ENCODE measurements at places on chromosomes 1 and 21.

DNA sequence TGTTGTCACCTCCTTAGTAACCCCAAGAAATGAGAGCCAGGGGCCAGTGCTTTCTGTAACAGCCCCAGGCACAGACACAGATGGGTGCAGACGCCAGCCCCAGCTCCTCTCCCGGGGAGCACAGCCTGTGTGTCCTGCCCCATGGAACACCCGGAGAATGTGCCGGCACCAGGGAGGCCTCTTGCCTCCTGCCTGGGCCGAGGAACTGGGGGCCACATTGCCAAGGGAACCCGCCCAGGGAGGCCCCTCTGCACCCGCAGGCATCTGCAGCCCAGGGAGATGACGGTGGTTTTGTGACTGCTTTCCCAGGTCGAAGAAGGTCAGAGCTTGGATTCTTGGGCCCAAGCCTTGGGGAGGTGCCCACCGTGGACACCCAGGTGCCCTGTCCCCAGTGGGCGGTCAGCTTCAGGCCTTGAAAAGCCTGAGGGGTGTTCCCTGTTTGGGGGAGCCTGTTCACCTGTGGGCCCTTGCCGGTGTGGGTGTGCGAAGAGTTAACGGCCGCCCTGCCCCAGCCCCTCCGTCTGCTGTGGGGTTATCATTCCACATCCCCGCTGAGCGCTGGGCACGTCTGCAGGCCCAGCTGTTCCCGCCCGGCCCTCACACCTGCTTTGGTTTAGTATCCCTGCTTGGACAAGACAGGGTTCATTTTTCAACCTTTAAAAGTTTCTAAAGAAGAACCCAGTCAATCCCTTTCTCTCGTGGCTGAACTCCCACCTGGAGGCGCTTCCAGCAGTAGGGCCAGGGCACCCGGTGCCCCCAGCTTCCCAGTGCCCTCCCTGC lies 62.5 kb downstream of the MORN1 start:
- DNase-seq = no peak

- no peak for DNase-seq
These were observed 9.0 kb downstream of the ARHGEF16 start for GRCh38 chr1:3463408-3463863.

- DNase-seq = no peak
These were observed 1.6 kb downstream of the DDI2 start for GRCh38 chr1:15618655-15619525.

DNA sequence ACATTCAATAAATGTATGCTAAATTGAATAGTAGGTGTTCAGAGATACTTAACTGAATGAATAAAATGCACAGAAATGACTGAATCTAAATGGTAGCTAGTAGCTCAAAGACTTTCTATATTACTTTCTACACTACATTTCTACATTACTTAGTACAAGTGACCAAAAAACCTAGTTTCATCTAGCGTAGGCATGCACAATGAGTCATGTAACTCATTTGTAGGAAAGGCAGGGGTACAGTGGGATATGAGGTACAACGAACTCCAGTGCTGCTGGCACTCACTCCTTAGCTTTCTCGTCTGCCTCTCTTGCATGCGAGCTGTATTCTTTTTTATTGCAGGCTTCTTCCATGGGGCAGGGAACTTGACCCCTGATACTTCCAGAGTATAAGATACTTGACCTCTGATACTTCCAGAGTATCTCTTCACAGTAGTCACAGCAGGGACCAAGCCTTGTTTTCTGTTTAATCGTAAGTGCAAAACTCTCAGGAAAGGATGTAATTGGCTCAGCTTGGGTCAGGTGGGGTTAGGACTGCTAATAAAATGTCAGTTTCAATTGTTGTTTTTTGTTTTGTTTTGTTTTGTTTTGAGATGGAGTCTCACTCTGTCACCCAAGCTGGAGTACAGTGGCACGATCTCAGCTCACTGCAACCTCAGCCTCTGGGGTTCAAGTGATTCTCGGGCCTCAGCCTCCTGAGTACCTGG lies 4.9 kb upstream of the ATP2B4 start:
- DNase-seq = no peak

DNA sequence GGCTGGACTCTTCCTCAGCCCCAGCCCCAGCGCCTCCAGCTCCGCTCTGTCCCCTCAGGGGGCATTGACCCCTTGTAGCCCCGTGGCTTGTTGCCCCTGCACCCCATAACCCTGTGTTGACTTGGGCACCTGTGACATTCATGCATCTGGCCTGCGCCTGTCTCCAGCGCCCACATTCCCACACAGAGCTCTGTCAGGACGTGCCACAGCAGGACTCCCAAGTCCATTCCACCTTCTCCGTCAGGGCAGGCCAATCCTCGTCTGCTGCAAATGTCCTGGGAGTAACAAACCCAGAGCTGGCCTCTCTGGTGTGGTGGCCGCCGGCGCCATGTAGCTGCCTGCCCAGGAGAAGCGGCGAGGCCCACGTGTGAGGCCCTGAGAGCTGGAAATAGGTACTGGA lies 60.6 kb downstream of the AGPAT3 start:
- DNase-seq = no peak

- no peak for DNase-seq
These were observed 74.5 kb downstream of the NID1 start for GRCh38 chr1:235990330-235990795.

DNA sequence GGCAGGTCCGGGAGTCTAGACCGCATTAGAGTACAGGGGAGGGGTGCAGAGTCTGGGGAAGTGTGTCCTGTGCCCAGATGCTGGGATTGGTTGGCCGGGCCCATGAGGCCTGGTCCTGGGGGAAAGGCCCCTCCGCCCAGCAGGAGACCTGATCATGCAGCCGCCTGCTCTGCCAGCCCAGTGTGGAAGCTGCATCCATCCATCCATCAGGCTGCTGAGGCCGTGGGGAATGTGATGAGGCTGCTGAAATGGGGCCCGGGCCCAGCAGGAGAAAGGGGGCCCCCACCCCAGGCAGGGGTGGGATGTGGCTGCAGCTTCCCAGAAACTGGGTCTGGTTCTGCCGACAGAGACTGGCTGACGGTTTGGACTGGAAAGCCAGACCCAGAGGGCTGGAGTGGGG lies 37.2 kb downstream of the EPHA2 start:
- no peak for DNase-seq

- DNase-seq = no peak
These were observed 47.9 kb upstream of the PRKACB start for GRCh38 chr1:84096176-84096575.

DNA sequence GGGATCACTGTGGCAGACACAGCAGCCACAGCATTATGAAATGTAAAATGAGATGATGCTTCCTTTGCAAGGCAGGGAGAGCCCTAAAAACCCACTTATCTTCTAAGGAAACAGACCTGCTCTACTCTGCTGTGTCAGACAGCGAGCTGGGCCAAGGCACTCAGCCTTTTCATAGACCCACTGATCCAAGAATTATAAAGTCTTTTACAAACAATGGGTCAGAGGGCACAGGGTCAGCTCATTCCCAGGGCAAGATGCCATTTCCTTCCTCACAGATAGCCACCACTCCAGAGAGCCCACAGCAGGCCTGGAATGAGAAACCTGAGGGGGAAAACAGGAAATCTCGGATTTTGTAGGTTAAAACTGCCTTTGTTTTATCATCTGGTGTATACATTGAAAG lies 42.9 kb downstream of the CASQ2 start:
- no peak for DNase-seq

- no peak for DNase-seq
These were observed 8.0 kb downstream of the PDXK start for GRCh38 chr21:43726686-43727518.

DNA sequence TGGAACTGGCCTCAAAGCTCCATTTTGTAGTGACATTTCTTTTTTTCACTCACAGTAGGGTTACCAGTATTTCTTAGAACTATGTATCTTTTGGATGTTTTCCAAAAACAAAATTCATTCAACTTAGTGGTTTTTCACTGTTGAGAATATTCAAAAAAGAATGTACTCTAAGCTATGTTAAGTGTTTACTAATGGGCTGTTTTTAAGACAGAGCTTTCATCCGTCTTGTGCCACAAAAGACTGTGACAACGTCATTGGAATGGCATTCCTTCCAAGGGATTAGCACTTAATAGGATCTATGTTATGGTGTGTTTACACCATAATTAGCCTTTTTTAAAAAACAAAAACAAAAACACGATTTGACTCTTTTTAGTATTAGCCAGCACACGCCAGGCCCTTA lies 66.8 kb downstream of the TTC3 start:
- no peak for DNase-seq

- no peak for DNase-seq
These were observed 29.3 kb downstream of the RRP1 start for GRCh38 chr21:43818685-43819084.

GRCh38 chr1:6948861-6949260 lies 163.6 kb downstream of the CAMTA1 start:
- DNase-seq = no peak

DNA sequence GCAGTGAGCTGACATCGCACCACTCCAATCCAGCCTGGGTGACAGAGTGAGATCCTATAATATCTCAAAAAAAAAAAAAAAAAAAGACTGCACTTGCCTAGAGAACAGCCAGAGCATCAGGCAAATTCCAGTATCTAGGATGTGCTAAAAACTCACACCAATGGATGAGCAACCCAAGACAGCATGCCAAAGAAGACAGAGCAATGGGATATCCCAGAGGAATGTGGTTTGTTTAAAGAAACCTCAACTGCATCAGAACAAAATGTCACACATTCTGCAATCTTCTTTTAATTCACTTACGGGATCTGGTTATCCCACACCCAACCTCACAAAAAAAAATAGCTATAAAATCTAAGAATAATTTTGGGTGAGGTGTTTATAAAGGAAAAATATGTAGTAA lies 7.3 kb downstream of the KCNH1 start:
- no peak for DNase-seq

GRCh38 chr1:1616045-1616790 lies 918 bp downstream of the MIB2 start:
- DNase-seq = no peak

GRCh38 chr1:26848941-26849774 lies 13.8 kb upstream of the SFN start:
- DNase-seq = no peak

DNA sequence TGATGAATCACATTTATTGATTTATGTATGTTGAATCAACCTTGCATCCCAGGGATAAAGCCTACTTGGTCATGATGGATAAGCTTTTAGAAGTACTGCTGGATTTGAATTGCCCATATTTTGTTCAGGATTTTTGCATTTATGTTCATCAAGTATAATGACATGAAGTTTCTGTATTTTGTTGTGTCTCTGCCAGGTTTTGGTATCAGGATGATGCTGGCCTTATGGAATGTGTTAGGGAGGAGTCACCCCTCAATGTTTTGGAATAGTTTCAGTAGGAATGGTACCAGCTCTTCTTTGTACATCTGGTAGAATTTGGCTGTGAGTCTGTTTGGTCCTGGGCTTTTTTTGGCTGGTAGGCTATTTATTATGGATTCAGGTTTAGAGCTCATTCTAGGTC lies 1643.1 kb upstream of the B3GALT2 start:
- no peak for DNase-seq

DNA sequence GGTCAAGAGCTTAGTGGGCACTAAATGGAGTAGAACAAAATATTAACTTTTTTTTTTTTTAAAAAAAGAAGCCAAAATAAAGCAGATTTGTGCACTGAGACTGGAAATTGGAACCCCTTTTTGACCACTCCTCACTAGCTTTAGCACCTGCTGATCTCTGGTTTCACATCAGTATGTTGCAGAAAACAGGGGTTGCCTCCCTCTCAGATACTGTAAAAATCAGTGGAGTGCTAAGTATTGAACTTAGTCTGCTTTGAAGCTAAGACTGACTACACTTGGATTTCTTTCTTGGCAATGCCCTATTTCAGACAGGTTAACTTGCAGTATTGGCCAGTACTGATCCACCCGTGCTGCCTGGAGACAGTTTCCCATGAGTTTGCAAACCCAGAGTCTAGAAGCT lies 2.7 kb upstream of the KIAA0040 start:
- DNase-seq = no peak

DNA sequence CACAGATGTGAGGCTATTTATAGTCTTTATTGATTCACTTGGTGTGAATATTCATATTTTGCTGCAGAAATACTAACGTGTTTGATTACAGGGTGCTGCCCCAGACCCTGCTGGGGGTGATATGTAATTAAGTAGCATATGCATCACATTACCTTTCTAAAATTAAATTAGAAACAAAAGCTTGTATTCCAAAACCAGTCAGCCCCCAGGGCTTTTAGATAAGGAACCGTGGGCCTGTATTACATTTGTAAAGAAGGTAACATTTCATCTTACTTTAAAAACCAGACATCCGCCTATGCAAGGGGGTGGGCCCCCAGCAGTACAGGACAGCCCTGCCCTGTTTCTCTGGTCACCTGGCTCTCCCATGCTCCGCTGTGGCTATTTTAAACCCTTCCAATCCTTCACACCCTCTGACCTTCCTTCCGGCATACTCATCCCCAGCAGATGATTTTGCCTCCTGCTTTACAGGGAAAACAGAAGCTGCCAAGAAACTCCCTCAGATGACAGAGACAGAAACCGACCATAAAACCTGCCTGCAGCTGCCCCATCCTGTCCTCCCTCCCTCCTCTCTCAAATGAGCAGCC lies 22.0 kb upstream of the KCNC4 start:
- no peak for DNase-seq

- DNase-seq = no peak
These were observed 251.5 kb downstream of the PTPRC start for GRCh38 chr1:198890214-198890930.

DNA sequence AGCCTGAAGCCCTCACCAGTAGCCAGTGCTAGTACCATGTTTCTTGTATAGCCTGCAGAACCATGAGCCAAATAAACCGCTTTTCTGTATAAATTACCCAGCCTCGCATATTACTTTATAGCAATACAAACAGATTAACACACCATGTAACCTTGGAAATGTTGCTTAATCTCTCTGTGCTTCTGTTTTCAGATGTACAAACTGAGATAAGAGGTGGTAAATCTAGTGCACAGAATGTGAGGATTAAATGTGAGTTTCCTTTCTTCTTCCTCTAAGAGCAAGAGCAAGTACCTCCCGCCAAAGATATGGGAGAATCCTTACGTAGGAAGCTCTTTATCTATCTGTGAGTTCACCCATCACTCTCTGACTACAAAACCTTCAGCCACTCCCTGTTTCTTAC lies 128.4 kb downstream of the HIVEP3 start:
- DNase-seq = no peak

DNA sequence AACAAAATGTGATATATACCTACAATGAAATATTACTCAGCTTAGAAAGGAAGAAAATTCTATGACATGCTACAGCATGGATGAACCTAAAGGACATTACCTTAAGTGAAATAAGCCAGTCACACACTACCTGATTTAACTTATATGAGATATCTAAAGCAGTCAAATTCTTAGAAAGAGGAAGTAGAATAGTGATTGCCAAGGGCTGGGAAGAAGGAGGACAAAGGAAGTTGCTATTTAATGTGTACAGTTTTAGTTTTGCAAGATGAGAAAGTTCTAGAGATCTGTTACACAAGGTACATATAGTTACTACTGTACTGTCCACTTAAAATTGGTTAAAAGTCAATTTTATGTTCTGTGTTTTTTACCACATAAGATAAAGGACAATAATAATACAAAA lies 87.5 kb upstream of the KCTD3 start:
- no peak for DNase-seq
